ENCODE measurements at places on chromosomes 6 and 20.

- no peak for DNase-seq
These were observed 219.1 kb downstream of the ZMYND8 start for GRCh38 chr20:47137231-47137870.

DNA sequence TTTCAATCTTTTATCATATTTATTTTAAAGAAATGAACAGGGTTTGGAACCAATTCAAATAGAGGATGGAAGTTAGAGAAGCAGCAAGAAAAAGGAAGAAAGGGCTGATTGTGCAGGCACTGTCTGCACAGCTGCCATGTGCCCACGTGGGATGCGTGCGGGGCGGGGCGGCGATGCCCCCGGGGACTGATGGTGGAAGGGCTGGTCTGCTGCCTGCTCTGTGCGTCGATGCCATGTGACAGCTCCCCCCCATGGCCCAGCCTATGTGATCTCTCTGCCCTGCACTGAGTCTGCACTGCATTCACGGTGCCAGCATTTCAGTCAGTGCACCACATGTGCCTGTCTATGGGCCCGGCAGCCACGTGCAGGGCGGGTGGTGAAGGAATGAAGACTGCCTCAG is 96.4 kb downstream of the IRF4 start:
- DNase-seq, result no peak

GRCh38 chr20:46230801-46231282 is 77.5 kb downstream of the CDH22 start:
- DNase-seq, result no peak

- DNase-seq, result no peak
These were observed 23.4 kb upstream of the PTGIS start for GRCh38 chr20:49591217-49591865.

GRCh38 chr6:76026101-76026500 is 46.4 kb downstream of the IMPG1 start:
- DNase-seq, result no peak

DNA sequence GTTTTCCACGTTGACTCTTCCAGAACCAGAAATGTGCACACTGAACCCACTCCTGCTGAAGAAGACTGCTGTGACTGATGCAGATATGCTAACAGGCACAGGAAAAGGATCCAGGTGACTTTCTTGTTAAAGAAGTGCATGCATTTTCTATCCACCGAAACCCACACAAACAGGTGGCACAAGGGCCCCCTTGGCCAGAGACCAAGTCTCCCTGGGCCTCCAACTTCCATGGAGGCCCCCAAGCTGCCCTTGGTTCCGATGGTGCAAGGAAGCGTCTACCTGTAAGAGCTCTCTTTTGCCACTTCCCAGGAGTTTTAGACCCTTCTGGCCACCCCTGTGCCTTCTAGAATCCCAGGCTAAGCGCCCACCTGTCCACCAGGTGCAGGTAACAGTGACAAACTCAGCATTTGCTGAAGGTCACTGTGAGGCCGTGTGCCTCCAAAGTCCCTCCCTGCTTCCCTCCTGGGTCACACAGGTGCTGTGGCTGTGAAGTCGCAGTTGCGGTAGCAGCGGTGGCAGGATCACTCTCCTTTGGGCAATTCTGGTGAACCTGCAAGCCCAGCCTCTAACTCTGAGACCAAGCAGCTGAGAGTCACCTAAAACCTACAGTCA is 134.8 kb downstream of the PXDC1 start:
- no peak for DNase-seq

DNA sequence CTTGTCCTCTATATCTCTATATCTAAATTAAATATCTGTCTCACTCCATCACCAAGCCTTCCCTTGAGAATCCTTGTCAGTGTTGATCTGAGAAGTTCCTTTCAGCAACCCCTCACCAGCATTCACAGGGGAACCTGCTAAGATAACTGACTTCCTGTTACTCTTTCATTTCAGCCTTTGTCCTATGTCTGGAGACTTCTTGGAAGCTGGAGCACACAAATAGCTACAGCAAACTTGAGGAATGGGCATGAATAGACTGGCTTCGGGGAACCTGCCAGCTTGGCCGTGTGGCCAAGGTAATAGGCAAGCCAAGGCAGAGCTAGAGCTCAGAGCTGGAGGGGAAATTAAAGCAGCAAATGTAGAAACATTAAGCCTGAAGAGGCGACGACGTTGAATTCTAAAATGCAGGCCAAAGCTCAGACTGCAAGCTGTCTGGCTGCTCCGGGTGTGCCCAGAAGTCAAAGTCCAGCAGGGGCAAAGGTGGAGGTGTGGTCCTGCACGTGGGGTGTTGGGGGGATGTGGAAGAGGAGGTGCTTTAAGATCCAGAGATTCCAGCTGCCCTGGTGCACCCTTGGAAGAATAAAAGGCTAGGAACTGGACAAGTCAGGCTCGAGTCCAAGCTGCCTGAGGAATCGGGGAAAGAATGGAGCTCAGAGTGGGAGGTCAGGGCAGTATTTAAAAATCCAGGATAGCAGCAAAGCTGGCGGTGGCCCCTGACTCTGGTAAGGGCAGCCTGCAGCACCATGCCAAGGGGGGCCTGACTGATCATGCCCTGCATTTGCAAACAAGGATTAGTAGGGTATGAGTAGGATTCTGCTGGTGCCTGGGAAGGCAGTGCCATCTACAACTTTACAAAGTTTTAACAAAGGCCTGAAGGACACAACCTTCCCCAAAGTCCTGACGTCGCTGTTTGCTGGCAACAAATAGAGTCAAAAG is 185.0 kb upstream of the SGK1 start:
- no peak for DNase-seq

- no peak for DNase-seq
These were observed 24.1 kb upstream of the SRF start for GRCh38 chr6:43146709-43147688.

DNA sequence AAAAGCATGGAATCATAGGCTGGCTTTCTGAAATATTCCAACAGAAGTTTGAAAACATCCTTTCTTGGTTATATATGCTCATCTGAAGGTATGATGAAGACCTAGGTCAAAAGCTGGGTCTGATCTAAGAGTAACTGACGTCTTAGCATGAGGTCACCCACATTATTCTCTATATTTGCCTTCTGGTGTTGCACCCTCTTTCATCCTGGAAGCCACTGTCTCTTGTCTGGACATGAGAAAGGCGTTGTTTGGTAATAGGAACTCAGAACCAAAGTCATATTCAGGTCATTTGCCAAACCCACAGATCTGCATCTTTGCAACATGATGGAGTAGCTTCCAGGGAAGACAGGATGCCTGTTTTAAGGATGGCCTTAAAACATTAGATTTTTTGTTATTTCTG is 17.6 kb downstream of the GABRR1 start:
- no peak for DNase-seq

GRCh38 chr6:167446971-167447370 is 122.1 kb downstream of the TTLL2 start:
- DNase-seq, result no peak

GRCh38 chr6:72798196-72798595 is 176.3 kb downstream of the KCNQ5 start:
- DNase-seq, result no peak

GRCh38 chr20:61014491-61014890 is 237.6 kb upstream of the CDH4 start:
- no peak for DNase-seq

DNA sequence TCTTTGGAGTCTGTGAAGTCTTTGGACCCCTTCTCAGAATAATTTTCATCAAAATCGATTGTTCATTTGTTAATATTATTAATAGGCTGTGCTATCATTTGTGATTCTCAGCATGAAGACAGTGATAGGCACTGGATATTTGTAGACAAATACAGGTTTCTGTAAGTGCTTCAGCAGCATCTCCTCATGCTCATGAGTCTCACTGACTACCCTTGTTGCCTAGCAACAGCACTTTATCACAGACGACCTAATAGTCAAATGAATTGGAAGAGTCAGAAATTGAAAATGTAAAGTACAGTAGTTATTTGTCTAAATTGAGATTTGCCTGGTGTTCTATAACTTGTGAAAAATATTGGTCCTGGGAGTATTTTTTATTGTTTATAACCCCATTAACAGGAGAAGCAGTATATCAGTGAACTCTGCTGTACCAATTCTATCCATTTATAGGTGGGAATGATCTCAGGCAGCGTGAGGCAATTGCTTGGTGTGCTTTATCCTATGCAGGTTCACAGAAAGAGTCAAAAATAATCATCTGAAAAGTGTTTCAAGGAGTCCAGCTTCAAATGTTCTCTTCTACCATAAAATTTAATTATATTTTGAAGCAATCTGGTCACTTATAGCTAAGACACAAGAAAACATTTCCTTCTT is 684.6 kb downstream of the RFPL4B start:
- DNase-seq, result no peak

GRCh38 chr20:37480919-37481318 is 40.1 kb upstream of the NNAT start:
- no peak for DNase-seq

GRCh38 chr20:63974402-63975200 is 4.8 kb downstream of the SAMD10 start:
- DNase-seq, result no peak

DNA sequence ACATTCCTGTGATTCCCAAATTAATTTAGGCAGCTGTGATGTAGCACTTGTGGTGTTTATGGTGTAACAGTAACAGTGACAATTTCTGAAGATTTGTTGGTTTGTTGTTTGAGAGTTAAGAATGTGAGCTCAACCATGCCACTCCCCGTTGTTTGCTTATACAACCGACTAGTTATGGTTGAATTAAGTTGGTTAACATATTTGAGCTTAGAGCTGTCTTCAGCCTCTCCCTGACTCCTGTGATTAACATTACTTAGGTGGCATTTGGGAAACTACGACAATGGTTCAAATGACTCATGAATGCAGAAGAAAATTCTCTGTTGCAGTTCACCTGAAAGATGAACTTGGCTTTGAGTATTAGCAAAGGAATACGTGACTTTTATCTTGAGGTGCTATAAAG is 35.9 kb upstream of the PRL start:
- DNase-seq, result no peak

GRCh38 chr20:59708326-59708725 is 104.0 kb downstream of the PHACTR3 start:
- no peak for DNase-seq

DNA sequence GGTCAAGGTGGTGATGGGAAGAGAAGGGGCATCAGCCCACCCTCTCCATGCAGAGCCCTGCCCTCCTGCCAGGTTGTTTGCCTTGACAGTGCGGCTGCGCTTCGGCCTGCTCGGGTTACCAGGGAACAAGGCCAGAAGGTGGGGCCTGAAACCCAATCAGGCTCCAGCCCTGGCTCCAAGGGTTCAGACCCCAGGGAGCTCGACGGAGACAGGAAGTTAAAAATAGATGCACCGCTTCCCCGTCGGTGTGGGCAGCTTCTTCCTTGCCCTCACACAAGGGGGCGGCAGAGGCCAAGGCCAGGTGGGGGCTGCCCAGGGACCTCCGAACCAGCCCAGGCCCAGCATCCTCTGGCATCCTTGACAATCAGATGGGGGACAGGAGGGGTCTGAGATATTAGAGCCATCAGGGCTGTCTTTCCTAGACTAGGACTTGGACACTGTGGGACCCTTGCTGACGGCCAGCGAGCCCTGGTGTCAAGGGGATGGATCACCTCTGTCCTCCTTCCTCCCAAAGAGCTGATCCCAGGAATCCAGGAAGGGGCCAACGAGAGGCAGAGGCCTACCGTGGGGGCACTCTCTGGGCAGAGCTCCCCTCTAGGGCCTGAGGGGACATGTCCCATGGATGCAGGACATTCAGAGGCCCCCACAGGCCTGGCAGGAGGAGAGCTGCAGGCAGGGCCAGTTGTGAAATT is 65.2 kb downstream of the RIPOR3 start:
- no peak for DNase-seq

GRCh38 chr20:33521461-33521860 is 31.6 kb downstream of the CBFA2T2 start:
- DNase-seq, result no peak

GRCh38 chr20:16215041-16215440 is 358.2 kb downstream of the KIF16B start:
- no peak for DNase-seq

Data from GOT3 (cell line).